Lung (tissue), 17 donors: ENCODE measurements at places on chromosomes 2 and 18. TPM values are rescaled to one million over a fixed set of nuclear protein-coding genes. Genes with fewer than 3 reads are reported as not detected.

- H3K4me1 ChIP-seq, result no peaks in the 10 kb centered on the region
- H3K4me3 ChIP-seq, result no peak overlapping the region
- no peak for DNase-seq
- H3K27me3 ChIP-seq, result no peaks in the 10 kb centered on the region
- H3K27ac ChIP-seq, result no peak overlapping the region
- H3K36me3 ChIP-seq, result no peaks in the 10 kb centered on the region
Measured at GRCh38 chr18:40160361-40160760, 1794.7 kb upstream of the PIK3C3 start.

- no peak overlapping the region for H3K27ac ChIP-seq
- peaks cover 3% of the 10 kb centered on the region for H3K4me1 ChIP-seq
- peaks cover 2% of the 10 kb centered on the region for H3K36me3 ChIP-seq
- no peak overlapping the region for H3K4me3 ChIP-seq
Measured at GRCh38 chr2:20241973-20242726, 17.2 kb upstream of the SDC1 start.

GRCh38 chr2:37843556-37843955 is 81.5 kb upstream of the RMDN2 start:
- H3K4me3 ChIP-seq, result no peak overlapping the region
- H3K36me3 ChIP-seq, result no peaks in the 10 kb centered on the region
- H3K4me1 ChIP-seq, result peaks cover 5% of the 10 kb centered on the region
- H3K27ac ChIP-seq, result no peak overlapping the region
- H3K27me3 ChIP-seq, result no peaks in the 10 kb centered on the region

DNA sequence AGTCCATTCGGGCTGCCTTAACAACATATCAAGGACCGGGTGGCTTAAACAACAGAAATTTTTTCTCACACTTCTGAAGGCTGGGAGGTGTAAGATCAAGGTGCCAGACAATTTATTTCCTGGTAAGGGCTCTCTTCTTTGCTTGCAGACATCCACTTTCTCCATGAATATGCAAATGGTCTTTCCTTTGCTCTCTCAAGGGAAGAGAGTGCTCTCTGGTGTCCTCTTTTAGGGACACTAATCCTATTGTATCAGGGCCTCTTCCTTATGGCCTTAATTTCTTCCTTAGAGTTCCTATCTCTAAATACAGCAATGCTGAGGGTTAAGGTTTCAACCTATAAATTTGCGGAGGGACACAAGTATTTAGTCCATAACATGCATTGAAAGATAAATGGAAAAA is 770.8 kb downstream of the DSC3 start:
- DNase-seq, result no peak
- H3K27me3 ChIP-seq, result no peaks in the 10 kb centered on the region
- H3K4me1 ChIP-seq, result no peaks in the 10 kb centered on the region

DNA sequence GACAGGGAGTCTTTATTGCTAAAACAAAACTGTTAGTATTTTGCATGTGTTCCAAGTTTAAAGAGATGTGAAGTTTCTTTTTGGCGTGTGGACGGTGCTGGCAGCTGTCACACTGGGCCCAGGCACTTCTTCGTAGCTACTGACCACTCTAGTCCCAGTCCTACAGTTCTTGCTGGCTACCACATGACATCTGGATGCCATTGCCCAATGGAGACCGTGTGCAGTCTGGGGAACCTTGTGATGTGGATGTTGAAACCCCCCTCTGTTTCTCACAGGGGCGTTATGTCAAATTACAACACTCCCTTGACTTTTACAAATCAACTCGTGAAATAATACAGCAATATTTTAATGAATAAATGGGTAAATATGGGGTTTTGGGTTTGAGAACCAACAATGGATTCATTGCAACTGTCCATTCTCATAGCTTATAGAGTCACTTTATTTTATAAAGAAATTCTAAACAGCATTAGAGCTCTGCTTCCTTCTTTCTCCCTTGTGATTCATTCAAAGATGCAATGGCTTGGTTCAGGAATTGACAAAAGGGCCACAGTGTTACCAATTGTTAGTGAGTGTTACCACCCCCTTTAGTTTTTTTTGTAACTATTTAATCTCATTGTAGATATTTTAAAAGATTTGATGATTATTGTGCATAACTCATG is 1.2 kb downstream of the GPD2 start:
- no peaks in the 10 kb centered on the region for H3K36me3 ChIP-seq
- peaks cover 3% of the 10 kb centered on the region for H3K4me1 ChIP-seq
- H3K4me3 ChIP-seq, result no peak overlapping the region
- H3K27ac ChIP-seq, result peak overlapping the region; percentile 53
- DNase-seq, result peak; percentile 64

- H3K4me1 ChIP-seq, result no peaks in the 10 kb centered on the region
- no peak overlapping the region for H3K4me3 ChIP-seq
- DNase-seq, result no peak
- no peaks in the 10 kb centered on the region for H3K36me3 ChIP-seq
Measured at GRCh38 chr2:30786923-30787685, 20.1 kb downstream of the CAPN13 start.

GRCh38 chr2:226581661-226582060 is 218.0 kb downstream of the IRS1 start:
- DNase-seq, result no peak
- no peak overlapping the region for H3K4me3 ChIP-seq
- H3K36me3 ChIP-seq, result no peaks in the 10 kb centered on the region

GRCh38 chr2:195863564-195863963 is 205.1 kb downstream of the DNAH7 start:
- no peak overlapping the region for H3K27ac ChIP-seq
- no peaks in the 10 kb centered on the region for H3K4me1 ChIP-seq
- no peak overlapping the region for H3K4me3 ChIP-seq
- DNase-seq, result no peak

DNA sequence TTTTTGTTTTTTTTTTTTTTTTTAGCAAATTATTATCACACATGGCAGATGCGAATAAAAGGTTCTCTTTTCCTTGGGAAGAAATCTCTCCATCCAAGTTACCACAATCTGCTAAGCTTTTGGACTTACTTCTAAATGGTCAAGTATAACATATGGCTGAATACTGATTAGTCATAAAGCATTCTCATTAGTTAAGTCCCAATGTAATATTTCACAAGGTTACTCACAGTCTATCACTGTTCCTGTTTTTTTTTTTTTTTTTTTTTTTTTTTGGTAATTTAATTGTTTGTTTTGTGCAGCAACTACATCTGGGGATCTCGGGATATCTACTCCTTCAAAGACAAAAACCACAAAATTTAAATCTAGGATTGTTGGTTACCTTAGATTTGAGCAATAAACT is 771.7 kb downstream of the CPS1 start:
- H3K27me3 ChIP-seq, result no peaks in the 10 kb centered on the region
- H3K4me1 ChIP-seq, result no peaks in the 10 kb centered on the region
- H3K4me3 ChIP-seq, result no peak overlapping the region
- H3K36me3 ChIP-seq, result no peaks in the 10 kb centered on the region
- H3K27ac ChIP-seq, result no peak overlapping the region

DNA sequence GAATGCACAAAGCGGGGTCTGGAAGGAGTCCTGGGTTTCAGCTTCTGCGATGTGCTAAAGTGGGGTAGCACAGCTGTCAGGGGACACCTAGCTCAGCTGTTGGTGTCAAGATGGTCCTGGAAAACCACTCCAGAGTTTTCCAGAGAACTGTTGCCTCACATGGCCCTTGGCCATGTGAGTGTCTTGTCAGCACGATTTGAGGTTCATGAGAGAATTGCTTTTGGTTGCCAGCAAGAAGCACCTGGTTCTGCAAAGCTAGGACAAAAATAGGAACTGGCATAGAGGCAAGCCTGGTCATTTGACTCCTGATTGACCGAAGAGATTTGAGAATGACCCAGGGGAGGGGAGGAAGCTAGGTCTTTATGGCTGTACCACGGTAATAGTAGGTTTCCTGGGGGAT is 50.4 kb upstream of the CTLA4 start:
- no peaks in the 10 kb centered on the region for H3K4me1 ChIP-seq
- H3K27ac ChIP-seq, result no peak overlapping the region
- H3K36me3 ChIP-seq, result no peaks in the 10 kb centered on the region

DNA sequence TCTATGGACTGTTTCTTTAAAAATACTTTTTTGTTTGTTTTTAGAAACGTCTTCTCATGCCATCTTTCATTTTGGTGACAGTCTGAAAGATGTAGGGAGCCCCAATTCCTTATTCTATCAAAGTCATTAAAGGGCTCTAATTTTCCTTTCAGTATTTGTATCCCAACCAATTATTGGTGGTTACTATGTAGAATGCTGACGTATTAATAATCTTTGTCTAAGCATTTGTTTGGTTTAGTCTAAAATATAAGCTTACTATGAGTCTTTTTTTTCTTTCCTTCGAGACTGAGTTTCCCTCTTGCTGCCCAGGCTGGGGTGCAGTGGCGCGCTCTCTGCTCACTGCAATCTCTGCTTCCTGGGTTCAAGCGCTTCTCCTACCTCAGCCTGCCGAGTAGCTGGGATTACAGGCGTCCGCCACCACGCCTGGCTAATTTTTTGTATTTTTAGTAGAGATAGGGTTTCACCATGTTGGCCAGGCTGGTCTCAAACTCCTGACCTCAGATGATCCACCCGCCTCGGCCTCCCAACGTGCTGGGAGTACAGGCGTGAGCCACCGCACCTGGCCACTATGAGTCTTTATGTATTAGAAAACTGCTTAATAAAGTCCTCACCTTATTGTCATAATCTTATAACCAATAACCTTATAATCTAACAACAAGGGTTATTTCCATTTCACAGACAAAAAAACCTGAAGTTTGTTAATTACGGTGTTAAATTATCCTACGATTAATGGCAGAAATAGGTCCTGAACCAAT is 849 bp upstream of the VRK2 start:
- H3K4me3 ChIP-seq, result peak overlapping the region; percentile 72
- H3K27ac ChIP-seq, result peak overlapping the region; percentile 92
- DNase-seq, result no peak
- H3K4me1 ChIP-seq, result peaks cover 6% of the 10 kb centered on the region

ERICH2 gene
- total RNA-seq, result 17.0 TPM

HOXD13 gene
- total RNA-seq, result not detected

CROCC2 gene
- total RNA-seq, result 5.6 TPM
